Thoracic aorta endothelial cell (primary cell): ENCODE measurements at places on chromosomes 5 and 9. TPM values are rescaled to one million over a fixed set of nuclear protein-coding genes. Genes with fewer than 3 reads are reported as not detected.

Gene CARD9
- 0.40 and 0.57 TPM in 2 replicates for total RNA-seq

Gene NELFB
- 52.3 and 62.5 TPM in 2 replicates for total RNA-seq

Gene FBP1
- total RNA-seq: 1.6 and 13.2 TPM in 2 replicates

Gene KCNMB1
- 0.40 and 1.1 TPM in 2 replicates for total RNA-seq

Gene PCAT7
- 0.07 TPM in 1 of 2 replicates, not detected in the other for total RNA-seq
